Endodermal cell (in vitro differentiated cells): ENCODE measurements at places on chromosomes 4 and X. TPM values are rescaled to one million over a fixed set of nuclear protein-coding genes. Genes with fewer than 3 reads are reported as not detected.

DNA sequence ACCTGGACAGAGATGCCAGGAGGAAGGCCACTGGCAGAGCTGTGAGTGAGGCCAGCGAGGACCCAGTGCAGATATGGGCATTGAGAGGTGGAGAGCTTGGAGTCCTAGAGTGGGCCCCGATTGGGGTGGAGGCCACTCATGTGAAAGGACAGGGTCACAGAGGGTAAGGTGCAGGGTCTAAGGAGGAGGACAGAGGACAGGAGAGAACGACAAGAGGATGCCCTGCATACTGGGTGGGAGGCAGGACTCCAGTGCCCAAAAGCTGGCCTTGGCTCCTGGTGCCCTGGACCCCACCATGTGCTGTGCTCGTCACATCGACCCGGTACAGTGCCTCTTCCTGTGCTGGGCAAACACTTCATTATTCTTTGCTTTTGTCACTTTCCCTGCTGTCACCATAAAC, 66.7 kb downstream of the NAT8L start:
- DNase-seq: no peak

The UNC5C gene
- total RNA-seq: 6.3 and 7.2 TPM in 2 replicates

The TRPC5OS gene
- total RNA-seq: not detected in 2 replicates

GRCh38 chrX:57951666-57952319, 41.5 kb upstream of the ZXDA start:
- no peak for DNase-seq

DNA sequence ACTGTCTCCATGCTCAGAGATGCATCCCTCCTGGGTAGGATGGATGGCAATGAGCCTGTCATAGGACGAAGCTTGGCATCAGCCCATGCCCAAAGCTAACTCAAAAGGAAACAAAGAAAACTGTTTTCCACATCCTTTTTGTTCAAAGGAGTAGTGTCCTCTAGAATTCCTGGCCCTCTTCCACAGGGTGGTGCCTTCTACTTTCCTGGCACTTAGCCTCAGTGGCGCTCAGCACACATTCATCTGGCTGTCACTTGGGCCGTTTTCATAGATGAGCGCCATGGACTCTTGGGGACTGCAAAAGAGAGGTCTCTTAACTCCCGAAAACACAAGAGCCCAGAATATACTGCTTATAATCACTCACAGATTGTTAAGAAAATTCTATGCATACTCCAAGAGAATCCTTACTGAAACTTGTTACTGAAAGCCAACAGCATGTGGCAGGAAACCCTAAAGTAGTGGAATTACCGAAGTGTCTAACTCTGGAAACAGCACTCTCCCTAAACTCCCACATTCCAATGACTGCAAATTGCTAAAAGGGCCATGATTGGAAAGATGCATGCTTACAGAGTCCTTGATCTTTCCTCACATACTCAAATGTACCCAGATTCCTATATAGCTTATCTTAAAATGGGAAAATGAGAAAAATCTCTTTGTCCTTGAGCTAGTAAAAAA, 110.0 kb downstream of the HS6ST2 start:
- no peak for DNase-seq

DNA sequence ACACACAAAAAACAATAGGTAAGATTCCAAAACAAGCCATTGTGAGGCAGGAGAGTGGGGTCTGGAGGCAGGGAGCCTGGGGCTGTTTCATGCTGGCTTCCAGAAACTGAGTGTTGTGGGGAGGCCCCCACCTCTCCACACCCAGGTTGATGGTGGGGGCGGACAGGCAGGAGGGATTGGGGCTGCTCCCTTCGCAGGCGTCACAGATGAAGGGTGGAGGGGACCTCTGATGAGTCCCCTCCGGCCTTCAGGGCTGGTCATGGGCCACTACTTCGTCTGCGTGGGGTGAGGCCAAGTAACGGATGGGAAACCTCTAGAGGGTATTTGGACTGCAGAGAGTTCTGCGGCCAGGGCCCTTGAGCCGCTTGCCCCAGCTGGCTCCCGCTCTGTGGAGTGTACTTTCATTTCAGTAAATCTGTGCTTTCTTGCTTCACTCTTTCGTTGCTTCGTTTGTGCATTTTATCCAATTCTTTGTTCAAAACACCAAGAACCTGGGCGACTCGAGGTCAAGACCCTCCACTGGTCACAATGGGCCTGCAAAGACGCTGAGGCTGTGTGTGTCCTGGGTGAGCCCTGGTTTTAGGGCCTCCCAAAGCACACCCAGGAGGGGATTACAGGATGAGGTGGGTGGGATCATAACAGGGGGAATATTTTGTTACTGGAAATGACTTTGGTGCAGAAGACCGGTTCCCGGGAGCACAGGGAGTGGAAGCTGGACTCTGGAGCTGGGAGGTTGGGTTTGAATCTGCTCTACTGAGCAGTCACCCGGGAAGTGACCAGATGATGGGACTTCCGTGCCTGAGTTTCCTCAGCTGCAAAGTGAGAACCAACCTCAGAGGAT, 83.7 kb upstream of the ADRA2C start:
- peak; percentile 33 for DNase-seq

DNA sequence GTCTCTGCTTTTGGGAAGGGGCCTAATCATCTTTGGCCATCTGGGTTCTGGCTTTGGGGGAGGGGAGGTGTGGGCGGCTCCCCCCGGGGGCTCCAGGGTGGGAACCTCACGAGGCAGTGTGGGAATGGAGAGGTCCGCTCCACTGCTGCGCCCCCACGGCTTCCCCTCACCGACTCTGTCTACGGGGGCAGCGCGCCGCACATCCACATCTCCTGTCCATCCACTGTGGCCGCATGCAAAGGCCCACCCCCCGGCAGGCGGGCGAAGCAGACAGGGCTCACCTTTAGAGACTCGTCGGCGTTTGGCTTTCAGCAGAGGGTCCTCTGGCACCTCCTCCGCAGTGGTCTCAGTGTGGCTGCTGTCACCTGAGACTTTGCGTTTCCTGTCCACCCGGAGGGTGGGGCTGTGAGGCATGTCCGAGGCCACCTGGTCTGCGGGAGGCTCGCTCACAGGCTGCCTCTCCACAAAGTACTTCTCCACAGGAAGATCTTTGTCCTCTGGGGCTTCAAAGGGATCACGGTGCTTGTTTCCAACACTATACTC, 33.6 kb downstream of the BCOR start:
- peak; percentile 77 for DNase-seq

GRCh38 chrX:124534536-124534935, 188.2 kb downstream of the SH2D1A start:
- peak; percentile 69 for DNase-seq
